ENCODE measurements at places on chromosomes 4 and X.

- no peak for DNase-seq
These were observed 16.0 kb upstream of the C4orf36 start for GRCh38 chr4:86908251-86908657.

GRCh38 chr4:26302031-26302899, 18.5 kb upstream of the RBPJ start:
- no peak for DNase-seq

- no peak for DNase-seq
These were observed 19.9 kb downstream of the SH3BP2 start for GRCh38 chr4:2812612-2813354.

DNA sequence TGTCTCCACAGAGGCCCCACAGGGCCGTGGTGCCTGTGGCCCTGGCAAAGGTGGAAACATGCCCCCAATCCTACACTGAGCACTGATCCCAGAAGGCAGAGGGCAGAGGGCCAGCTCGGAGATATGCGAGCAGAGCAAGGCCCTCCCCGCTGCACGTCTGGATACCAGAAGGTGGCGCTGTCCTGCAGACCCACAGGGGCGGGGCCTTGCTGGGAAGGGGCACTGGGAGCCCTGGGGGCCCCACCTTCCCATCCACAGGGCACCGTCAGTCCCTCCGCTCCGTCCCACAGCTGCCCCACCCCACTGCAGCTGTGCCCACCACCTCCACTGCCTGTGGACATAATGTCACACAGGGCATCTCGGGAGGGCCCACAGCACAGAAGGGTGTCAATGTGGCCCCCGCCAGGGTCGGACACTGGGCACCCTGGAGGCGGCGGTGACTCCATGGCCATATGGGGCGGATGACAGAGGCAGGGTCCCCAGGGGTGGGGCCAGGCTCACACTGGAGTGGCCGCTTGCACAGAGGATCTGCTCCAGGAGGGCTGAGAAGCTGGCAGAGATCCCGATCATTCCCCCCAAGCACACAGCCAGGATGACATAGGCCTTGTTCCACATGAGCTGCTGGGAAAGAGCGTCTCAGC, 4.8 kb downstream of the SLC49A3 start:
- no peak for DNase-seq

DNA sequence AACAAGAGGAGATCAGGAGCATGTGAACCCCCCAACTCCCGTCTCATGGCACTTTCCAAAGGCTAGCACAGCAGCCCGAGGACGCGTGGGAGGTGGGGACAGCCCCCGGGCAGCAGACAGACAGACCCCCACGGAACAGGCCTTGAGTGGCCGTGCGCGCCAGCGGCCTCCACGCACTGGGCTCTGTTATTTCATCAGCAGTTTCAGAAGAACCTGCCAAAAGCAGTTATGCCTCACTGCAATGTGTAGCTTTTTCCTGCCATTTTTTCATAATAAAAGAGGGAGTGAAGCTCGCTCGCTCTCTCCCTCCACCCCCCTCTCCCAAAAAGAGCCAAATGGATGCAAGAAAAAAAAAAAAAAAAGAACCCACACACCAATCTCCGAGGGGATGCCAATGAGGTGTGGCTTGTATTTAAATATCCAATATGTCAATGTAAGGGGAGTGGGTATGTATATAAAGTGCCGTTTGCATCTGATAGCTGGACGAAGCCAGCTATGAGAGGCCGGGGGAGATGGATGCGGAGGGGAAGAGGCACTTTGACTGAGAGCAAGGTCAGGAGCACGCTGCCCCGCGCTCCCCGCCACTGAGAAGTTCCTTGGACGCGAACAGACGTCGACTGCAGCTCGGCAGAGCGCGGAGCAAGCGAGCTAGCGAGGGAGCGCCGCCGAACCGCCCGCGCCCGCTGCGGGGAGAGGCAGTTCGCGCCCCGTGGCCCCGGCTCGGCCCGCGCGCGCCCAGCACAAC, at the start of gene FGF16:
TSS of gene FGF16 (plus strand) at position 482 of the 745 bp plus-strand sequence. CDS start 286 bp downstream, outside the sequence.
- no peak for DNase-seq

GRCh38 chr4:166146806-166147540, 273.9 kb downstream of the TLL1 start:
- no peak for DNase-seq

DNA sequence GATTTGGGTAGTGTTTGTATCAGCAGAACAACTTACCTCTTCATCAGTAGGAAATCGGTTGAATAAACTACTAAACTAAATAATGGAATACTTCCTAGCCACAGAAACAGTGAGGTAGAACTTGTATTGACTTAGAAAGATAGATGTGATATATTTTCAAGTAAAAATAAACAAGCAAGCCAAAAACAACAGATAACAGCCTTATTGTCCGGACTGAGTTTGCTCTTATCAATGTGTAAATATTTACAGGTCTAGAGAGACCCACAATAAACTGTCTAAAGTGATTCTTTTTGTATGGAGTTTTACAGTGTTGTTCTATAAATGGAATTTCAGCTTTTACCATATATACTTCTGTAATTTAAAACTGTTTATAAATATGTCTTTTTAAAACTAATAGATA, 721.8 kb downstream of the ADGRL3 start:
- DNase-seq, result no peak

DNA sequence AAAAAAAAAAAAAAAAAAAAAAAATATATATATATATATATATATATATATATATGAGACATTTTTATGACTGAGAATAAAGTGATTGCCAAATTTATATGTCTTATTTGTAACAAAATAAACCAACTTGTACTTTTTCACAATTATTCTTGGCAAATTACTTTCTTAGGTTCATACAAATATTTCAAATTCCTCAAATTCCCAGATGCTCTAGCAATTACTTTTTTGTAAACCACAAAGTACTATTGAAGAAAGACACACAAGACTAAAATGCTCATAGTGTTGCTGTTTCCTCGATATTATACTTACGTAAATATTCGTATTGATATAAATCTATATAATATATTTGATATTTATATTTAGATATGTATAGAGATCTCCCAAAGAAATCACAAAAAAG, 390.0 kb downstream of the FAT4 start:
- DNase-seq, result no peak

All from GM19239 (cell line).